ENCODE measurements at places on chromosomes 6 and 20.

DNA sequence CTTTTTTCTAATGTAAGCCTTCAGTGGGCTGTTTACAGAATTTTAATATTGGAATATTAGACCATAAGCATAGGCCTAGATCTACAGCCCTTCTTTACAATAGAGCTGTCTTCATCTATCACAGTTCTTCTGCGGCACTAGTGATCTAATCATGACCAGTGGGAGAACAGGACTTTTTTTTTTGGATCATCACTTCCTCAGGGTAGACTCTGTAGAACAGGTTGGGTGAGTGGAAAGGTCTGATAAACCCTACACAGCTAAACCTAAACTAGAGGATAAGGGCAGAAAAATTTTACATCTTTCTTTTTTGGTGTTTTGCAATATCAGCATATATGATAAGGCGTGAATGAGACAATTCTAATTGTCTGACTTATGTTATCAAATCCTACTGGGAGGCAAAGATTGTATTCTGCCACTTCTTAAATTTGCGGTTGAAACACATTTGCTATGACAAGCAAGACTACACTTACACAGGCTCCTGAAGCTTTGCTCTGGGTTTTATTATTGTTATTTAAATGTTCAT is 52.2 kb downstream of the GOPC start:
- no peak for DNase-seq

DNA sequence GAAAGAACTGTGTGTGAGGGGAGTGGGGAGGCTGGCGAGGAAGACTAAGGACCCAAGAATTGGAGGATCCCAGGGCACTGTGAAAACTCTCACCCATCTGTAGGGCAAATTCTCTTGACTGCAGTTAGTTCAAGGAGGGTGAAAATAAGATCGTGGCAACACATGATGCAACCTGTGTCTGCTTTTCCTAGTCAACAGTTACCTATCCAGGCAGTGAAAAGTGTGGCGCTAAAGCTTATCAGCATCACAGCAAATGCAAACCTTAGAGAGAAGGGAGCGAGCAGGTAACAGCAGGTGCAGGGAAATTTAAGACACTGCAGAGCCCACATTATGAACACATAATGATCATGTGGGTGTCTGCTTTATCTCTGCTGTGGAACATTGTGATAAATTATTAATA is 97.7 kb upstream of the SGK1 start:
- DNase-seq: no peak

- no peak for DNase-seq
Observed at GRCh38 chr6:92522589-92522988, 896.8 kb downstream of the EPHA7 start.

- no peak for DNase-seq
Observed at GRCh38 chr6:160344271-160344670, 3.9 kb upstream of the SLC22A3 start.

GRCh38 chr20:9015984-9016324 is 52.9 kb upstream of the PLCB4 start:
- DNase-seq: peak; percentile 90

GRCh38 chr6:33628401-33628964 is 7.4 kb downstream of the ITPR3 start:
- DNase-seq: no peak

GRCh38 chr6:158006821-158007570 is 25.3 kb downstream of the SYNJ2 start:
- no peak for DNase-seq

- DNase-seq: no peak
Observed at GRCh38 chr6:34566830-34567546, 10.9 kb upstream of the SPDEF start.

- no peak for DNase-seq
Observed at GRCh38 chr20:54624706-54625390, 149.5 kb downstream of the DOK5 start.

GRCh38 chr20:5925551-5925950 is 24.8 kb downstream of the TRMT6 start:
- no peak for DNase-seq

DNA sequence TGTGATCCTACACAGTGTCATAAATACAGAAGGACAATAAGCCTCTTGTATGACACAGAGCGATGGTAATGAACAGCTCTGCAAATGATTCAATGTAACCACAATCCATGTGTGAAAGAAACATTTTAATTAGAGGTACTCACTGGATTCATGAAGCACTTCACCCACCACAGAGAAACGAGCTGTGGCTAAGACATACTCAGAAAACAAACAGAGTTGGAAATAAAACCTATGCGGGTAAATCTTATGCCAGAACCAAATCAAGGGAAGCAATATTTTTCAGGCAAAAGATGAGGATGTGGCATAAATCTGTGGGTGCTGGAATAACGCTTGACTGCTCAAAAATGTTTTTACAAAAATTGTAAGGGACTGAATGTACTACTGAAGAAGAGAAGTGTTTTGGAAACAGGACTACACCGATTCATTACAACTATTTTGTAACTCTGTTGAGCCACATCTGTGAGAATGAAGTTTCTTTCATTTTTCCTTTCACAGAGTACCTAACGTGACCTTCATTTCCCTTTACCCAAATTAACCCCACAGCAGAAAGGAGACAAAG is 112.1 kb downstream of the WDR27 start:
- peak; percentile 19 for DNase-seq

DNA sequence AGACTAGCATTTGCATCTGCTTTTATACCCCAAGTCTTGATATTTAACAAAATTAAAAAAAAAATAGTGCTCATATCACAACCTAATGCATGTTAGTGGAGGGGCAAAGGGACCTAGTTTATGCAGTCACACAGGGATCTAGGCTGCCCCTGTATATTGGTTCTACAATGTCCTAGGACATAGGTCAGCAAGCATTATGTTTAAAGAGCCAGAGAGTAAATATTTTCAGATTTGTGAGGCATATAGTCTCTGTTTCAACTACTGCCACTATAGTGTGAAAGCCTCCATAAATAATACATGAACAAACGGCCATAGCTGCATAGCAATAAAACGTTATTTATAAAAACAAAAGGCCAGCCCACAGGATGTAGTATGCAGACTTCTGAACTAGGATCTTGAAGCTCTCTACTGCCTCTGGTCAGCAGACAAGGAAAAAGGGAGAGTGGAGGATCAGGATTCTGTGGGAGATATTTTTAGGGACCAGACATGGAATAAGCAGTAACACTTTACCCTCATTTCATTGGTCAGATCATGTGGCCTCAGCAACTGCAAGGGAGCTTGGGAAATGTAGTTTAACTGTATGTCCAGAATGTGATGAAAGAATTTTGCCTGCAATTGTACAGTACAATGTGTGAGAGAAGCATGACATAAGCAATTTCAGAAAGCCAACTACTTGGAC is 414.2 kb upstream of the SPTLC3 start:
- peak; percentile 31 for DNase-seq

- peak; percentile 100 for DNase-seq
Observed at GRCh38 chr6:44012078-44012493, 115.2 kb downstream of the MRPL14 start.

GRCh38 chr6:15518057-15518456 is 144.8 kb downstream of the DTNBP1 start:
- peak; percentile 33 for DNase-seq

- no peak for DNase-seq
Observed at GRCh38 chr6:91149246-91149955, 562.5 kb upstream of the MAP3K7 start.

DNA sequence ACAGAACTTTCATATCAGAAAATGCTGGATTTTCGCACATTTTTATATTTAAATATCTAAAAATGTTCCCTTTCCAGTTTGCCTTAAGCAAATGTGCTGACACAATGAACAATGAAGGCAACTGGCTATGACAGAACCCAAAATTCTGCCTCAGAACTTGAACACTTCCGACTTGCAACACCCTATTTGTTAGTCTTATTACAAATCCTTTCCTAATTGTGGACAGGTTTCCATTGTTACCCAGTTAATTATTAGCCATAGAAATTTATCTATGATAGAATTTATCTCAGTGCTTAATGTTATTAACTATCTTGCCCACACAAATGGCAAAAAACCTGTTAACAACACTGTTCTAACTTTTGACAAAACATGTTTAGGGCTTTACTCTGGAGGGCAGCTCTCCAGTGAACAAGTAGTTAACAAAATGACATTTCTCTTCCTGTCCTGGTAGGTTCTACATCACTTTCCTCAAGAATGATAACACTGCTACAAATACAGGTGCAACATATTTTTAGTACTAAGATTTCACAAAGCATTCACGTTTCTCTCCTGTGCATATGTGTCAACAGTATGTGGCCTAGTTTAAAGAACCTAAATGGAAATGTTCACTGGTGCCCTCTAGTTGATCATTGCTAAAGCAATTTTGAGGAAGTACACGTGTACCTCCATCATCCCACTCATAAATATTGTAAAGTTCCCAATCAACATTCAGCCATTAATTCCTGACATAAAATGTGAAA is 58.4 kb downstream of the HIVEP2 start:
- DNase-seq: peak; percentile 54

DNA sequence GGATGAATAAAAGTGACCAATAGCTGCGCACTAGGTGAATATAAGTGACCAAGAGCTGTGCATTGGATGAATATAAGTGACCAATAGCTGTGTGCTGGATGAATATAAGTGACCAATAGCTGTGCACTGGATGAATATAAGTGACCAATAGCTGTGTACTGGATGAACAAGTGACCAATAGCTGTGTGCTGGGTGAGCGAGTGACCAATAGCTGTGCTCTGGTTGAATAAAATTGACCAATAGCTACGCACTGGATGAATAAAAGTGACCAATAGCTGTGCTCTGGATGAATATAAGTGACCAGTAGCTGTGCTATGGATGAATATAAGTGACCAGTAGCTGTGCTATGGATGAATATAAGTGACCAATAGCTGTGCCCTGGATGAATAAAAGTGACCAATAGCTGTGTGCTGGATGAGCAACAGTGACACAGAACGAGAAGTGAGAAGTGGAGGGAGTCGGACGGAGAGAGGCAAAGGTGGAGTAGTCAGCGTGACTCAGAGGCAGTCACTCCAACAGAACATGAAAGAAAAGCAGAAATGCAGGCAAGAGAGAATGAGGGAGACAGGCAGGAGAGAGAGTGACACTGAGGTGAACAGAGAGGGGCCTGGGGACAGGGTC is 38.5 kb downstream of the RBM38 start:
- no peak for DNase-seq

GRCh38 chr6:335572-335971 is 43.3 kb downstream of the DUSP22 start:
- DNase-seq: no peak

GRCh38 chr6:45923831-45924391 is 91.7 kb downstream of the CLIC5 start:
- DNase-seq: peak; percentile 58

GRCh38 chr6:786946-787763 is 94.2 kb upstream of the EXOC2 start:
- DNase-seq: peak; percentile 2

DNA sequence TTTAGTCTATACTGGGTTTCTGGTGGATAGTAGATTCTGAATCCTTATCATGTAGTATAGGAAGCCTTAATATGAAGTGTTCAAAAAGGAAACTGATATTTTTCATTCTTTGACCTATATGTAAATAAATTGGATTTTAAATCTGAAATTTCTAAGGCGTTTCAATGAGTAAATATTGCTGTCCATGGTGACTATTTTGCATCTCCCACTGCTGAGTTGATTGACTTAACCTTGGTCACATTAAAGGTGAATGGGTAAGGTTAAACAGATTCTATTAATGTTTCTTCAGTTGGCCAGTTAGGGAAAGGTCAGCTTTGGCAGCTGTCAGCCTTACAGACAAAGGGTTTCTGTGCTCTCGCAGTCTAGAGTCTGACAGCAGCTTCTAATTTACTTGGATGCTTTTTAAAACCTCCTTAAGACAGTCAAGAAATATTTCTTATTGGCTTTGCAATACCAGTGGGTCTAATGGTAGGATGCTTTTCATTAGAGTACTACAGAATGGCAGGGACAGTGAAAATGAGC is 24.8 kb downstream of the PRIM2 start:
- DNase-seq: no peak

DNA sequence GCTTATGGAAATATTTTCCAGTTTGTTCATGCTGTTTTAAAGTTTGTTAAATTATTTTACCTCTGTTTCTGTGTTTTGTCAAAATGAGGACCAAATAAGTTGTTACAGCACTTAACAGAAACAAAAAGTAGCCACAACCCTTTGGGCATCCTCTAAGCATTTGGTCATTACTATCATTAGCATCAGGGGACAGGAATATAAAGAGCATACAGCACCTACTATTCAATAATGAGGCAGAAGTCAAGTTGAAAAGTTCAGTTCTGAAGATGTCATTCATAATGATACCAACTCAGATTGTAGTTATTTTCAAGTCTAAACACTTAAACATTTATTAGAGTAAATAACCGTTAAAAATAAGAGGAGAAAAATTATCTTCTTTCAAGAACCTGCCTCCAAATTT is 862.3 kb upstream of the FLRT3 start:
- no peak for DNase-seq

GRCh38 chr6:108561742-108562502 is 1.2 kb downstream of the FOXO3 start:
- DNase-seq: no peak

DNA sequence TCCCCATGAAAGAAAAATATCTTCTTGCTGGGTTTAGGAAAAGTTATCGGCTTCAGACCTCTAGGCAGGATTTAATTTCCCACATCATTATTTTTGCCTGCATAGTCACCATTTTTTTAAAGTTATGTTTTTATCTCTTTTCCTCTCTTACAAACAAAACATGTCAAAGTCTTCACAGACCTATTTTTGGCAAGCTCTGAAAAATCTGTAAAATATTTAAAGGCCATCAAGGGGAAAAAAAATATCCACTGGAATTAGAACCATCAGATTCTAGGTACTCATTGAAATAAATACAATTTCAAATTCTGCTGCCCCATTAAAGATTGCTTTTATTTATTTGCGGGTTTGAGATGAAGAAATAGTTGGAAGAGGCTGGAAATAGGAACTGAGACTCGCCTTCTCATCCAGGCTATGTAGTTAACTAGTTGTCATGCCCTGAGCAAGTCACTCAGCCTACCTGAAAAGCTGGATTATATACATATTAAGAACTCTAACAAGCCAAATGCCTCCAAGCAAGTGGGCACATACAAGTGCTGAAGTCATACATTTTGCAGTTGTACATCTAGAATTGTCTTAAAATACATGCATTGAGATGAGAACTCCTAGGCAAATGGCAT is 101.7 kb upstream of the SASH1 start:
- peak; percentile 69 for DNase-seq

- DNase-seq: no peak
Observed at GRCh38 chr6:126056355-126057004, 70.1 kb downstream of the TRMT11 start.

DNA sequence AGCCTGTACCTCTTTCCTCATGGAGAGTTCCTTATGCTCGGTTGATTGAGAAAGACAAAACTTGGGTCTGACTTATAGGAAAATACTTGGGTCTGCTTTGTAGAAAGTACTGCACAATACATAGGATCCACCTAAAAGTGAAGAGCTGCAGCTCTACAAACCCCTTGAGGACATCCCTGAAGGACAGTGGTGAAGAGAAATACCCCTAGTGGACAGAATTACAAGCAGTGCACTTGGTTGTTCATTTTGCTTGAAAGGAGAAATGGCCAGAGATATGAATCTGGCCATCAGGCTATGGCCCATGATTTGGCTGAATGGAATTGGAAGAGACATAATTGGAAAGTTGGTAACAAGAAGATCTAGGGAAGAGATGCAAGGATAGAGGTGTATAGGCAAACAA is 8.3 kb downstream of the CD24 start:
- DNase-seq: no peak

Data from fibroblast of skin of back (primary cell).